ENCODE measurements at places on chromosomes 4 and X.

DNA sequence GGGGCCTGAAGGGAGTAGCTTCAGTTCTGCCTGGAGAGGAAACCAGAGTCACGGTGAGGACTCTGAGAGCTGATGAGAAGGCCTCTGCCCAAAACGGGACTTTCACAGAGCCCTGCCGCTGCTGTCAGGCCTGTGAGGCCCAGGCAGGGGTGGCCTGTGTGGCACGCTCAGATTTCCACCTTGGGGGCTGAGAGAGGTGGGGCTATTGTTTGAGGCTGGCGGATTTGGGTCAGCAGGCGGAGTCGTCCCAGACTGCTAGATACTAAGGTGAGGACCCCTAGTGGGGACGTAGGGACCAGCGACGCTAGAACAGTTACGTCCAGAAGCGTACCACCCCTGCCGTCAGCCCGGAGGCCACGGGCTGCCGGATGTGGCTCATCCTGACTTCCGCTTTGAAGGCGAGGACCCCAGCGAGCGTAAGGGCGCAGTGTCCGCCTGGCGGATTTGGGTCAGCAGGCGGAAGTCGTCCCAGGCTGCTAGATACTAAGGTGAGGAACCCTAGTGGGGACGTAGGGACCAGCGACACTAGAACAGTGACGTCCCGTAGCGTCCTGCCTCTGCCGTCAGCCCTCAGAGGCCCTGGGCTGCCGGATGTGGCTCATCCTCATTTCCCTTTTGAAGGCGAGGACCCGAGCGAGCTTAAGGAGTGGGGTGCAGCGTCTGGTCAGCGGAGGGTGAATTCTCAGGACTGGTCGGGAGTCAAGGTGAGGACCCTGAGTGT, at the start of gene MAGEB1:
MAGEB1 (plus strand) TSS at position 378 of the 721 bp plus-strand sequence. CDS start 3,348 bp downstream, outside the sequence.
- DNase-seq: no peak

GRCh38 chr4:108878806-108879205, 116.0 kb upstream of the ETNPPL start:
- DNase-seq: no peak

DNA sequence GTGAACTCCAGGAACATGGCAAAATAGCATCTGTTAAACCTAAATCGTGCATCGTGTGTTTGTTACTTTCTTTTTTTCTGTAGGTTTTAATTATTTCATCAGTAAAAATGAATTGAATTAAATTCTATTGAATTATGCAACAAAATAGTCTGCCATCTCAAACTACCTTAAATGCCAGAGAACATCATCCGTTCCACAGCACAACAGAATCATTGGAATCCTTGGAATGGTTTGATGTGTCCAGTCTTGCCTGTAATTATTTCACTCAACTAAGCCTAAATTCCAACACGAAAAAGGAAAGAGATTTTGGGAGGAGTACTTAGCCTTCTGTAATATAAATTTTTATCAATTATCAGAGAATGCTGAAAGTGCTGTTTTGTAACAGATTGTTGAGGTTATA, 17.1 kb upstream of the SLC7A11 start:
- DNase-seq: no peak

DNA sequence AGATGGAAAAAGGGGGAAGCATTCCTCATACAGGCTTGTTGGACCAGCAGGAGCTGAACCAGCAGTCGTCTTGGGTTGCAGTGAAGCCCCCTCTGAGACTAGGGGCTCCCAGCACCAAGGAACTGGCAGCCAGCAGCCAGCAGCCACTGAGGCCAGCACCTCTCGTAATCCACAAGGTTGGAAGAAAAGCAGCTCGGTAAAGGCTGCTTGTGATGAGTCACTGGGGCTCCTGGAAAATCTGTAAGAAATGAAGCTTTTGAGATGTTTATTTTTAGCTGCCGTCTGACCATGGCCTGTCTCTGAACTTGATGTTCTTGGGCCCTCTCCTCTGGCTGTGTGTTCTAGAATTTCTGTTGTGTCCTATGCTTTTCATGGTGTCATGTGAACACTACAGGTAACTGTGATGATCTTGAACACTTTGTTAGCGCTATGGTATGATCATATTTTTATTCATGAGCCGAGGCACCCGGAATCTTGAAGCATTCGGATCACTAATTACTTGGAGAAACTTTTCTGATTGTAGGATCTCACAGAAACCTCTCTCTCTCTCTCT, 18.6 kb downstream of the CLCN4 start:
- no peak for DNase-seq
